ENCODE measurements at places on chromosomes 7 and 10. TPM values are rescaled to one million over a fixed set of nuclear protein-coding genes. Genes with fewer than 3 reads are reported as not detected.

PDE6C gene
- not detected for total RNA-seq

IFIT5 gene
- 3.6 TPM for total RNA-seq

UCN3 gene
- not detected for total RNA-seq

FZD1 gene
- 7.2 TPM for total RNA-seq

CEP55 gene
- 18.9 TPM for total RNA-seq

HYAL4 gene
- 0.86 TPM for total RNA-seq

PGAM2 gene
- total RNA-seq: not detected

GRID1 gene
- not detected for total RNA-seq
